ENCODE measurements at places on chromosomes 2 and 18.
A peak's percentile ranks its signal among the peaks of the same experiment; 100 is the strongest.

- DNase-seq = no peak
Observed at GRCh38 chr18:23416298-23416697, 36.8 kb upstream of the RIOK3 start.

- no peak for DNase-seq
Observed at GRCh38 chr2:240720686-240721595, 29.3 kb downstream of the AQP12A start.

DNA sequence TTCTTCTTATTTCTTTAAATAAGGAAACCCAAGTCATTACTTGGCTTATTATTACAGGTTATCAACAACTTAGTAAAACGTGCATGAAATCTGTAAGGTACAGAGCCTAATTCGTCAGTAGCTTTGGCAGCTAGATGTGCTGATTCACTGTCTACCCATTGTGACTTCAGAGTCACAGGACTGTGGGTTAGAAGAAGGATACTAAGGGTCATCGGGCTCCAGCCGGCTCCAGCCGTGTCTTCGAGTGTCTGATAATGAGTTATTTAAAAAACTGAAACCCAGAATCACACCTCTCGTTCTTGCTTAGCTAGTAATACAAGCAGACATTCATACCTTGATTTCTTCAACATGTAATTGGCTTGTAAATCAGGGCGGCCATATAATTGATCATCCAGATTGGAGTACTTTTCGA, 170.5 kb downstream of the FMNL2 start:
- DNase-seq = no peak

DNA sequence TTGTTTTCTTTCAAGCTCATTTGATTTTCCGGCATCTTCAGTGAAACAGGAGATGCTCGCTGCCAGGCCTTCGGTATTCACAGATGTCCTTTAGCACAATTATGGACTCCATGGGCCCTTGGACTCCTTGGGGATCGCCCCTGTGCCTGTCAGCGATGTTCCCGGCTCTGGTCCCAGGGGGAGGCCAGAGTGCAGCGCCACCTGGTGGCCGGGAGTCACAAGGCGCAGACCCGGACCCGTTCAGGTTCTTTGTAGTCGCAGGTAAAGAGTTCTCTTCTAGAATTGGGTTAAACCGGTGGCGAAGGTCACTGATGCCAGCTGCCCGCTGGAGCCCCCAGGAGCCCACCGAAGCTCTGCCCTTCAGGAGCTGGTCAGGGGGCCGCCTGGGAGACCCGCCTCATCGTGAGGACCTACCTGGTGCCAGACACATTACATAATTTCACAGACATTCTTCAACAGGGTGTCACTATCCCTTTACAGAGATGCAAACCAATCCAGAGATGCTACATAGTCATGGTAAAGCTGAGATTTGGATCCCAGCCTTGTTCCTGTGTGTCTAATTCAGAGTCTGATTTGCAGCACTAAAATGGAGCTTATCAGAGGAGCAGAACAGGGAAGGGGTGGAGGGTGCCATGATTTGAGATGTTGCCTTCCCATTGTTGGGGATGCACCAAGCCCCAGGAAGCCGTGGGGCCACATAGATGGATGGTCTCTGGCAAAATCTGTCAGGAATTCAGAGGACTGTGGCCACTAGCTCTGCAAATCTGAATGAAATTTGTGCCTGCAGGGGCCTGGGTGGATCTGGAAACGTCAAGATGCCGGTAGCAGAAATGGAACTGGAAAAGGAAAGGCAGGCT, 6.0 kb upstream of the INPP5D start:
- DNase-seq = peak; percentile 55

DNA sequence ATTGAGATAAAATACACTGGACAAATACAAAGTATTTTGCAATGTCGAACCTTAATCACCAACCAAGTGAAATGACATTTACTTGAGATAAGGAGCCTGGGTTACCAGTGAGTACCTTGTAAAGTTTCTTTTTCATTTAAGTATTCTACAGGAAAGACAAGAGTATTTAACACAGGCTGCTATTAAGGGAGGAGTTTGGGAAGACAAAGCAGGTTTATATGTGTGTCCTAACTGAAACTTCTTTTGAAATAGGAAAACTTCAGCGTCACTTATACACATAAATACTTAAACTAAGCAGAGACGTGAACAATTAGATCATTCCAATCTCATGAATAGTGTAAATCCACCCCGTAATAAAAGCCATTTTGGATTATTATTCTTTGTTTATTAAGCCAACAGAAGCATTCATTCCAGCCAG, 126.7 kb upstream of the CYP26B1 start:
- DNase-seq = peak; percentile 12
